AML-193 (cell line): ENCODE measurements at places on chromosomes 2 and 18.

GRCh38 chr2:217662984-217663602 is 339.7 kb downstream of the TNS1 start:
- DNase-seq, result no peak

- peak; percentile 8 for DNase-seq
These were observed 35.1 kb upstream of the CYRIA start for GRCh38 chr2:16700551-16701259.

GRCh38 chr2:127614731-127615130 is 31.2 kb upstream of the GPR17 start:
- DNase-seq, result no peak

GRCh38 chr2:183348492-183348891 is 224.2 kb downstream of the NUP35 start:
- DNase-seq, result no peak

DNA sequence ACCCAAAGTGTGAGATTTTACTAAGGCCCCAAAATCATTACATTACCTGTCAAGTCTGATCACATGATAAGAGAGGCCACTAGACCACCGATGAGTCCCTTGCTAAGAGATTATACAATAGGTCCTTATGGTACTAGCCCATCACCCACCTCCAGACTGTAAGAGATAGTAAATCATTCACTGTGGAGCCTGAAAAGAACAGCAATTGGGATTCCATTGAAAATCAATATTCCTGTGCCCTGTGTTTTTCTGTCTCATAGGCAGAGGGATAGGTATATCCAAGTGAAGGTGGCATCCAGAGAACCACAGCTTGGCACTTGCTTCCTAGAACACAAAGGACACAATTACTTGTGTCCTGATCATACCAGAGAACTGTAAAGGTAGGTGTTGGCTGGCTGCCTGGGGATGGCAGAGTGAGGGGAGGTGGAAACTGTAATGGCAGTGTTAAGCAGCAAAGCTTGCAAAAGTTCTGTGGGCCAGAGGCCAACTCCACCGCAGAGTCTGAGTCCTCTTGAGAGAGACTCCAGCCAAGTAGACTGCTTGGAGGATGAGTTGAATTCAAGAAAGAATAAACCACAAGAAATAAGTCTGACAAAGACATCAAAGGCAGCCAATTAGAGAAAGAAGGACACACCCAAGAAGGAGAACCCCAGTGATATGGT is 102.0 kb upstream of the PIEZO2 start:
- DNase-seq, result no peak

GRCh38 chr2:210620456-210620855 is 64.1 kb downstream of the CPS1 start:
- no peak for DNase-seq

GRCh38 chr2:240596491-240596931 is 10.0 kb downstream of the CAPN10 start:
- DNase-seq, result no peak

GRCh38 chr2:101089419-101089818 is 61.8 kb downstream of the TBC1D8 start:
- DNase-seq, result no peak

DNA sequence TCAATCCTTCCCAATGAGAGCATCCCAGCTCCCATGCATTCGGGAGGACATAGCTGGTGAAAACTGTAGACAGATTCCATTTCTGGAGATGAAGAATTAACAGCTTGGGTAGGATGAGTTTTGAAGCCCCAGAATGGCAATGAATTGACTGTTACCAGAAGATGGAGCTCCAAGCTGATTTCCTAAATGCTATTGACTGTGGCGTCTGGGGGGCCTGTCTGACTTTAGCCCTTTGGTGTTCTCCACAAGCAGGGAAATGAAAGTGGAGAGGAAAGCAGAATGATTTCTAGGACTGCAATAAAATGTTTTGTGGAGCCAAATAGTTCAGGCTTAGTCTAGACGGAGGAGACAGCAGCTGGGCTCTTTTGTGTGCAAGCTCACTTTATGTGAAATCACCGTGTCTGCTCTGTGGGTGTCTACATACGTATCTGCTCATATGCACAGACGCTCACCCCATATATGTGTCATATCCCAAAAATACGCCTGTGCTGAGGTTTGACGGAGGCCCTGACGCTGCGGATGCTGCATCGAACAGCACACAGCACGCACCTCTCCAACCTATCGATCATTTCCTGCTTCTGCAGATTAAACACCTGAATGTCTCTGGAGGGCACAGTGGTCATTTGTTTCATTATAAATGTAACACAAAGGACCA is 166.4 kb upstream of the PXDN start:
- no peak for DNase-seq

DNA sequence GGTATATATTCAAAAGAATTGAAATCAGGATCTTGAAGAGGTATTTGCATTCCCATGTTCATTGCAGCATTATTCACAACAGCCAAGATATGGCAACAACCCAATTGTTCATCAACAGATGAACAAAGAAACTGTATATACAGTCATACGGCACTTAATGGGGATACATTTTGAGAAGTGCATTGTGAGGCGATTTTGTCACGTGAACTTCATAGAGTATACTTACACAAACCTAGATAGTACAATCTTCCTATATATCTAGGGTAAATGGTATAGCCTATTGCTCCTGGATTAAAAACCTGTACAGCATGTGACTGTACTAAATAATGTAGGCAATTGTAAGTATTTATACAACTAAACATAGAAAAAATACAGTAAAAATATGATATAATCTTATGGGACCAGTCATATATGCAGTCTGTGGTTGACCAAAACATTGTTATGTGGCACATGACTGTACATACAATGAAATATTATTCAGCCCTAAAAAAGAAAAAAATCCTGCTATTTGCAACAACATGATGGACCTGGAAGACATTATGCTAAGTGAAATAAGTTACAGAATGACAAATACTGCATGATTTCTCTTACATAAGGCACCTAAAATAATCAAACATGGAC is 9.2 kb upstream of the BBS5 start:
- DNase-seq, result no peak

DNA sequence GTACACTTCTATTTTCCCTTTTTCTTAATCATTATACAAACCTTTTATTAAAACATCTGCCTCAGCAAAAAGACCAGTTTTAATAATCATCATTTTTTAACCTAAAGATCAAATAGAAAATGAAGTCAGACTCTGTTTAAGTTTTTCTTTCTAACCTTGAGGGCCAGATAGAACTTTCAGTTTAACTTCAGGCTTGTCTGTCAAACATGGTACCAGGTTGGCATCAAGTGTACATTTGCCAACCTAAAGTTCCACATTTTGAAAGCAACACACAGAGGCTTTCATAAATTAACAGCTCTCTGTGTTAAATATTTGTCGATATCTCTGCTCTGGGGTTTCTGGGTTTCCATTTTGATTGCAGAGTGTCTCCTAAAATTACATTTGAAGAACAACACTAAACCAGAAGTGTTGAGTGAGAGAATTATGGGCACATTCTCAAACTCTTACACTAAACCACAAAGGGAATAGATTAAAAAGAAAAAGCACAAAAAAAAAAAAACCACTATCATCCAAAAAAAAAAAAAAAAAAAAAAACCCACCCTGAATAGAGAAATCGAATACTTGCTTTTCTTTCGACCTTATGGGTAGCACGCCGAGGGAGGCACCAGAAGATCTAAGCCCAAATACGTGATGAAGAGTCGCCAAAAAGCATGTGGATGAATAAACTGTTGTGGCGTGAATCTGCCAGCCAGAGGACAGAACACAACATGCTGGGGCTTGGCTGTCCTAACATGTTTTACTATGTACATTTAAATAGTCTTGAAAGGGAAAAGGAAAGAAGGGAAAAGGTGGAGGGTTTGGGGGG is 166.2 kb downstream of the TCF4 start:
- no peak for DNase-seq

GRCh38 chr2:15773846-15774245 is 166.5 kb upstream of the MYCN start:
- DNase-seq, result no peak

- DNase-seq, result no peak
These were observed 5.1 kb downstream of the SP140 start for GRCh38 chr2:230230496-230231200.

DNA sequence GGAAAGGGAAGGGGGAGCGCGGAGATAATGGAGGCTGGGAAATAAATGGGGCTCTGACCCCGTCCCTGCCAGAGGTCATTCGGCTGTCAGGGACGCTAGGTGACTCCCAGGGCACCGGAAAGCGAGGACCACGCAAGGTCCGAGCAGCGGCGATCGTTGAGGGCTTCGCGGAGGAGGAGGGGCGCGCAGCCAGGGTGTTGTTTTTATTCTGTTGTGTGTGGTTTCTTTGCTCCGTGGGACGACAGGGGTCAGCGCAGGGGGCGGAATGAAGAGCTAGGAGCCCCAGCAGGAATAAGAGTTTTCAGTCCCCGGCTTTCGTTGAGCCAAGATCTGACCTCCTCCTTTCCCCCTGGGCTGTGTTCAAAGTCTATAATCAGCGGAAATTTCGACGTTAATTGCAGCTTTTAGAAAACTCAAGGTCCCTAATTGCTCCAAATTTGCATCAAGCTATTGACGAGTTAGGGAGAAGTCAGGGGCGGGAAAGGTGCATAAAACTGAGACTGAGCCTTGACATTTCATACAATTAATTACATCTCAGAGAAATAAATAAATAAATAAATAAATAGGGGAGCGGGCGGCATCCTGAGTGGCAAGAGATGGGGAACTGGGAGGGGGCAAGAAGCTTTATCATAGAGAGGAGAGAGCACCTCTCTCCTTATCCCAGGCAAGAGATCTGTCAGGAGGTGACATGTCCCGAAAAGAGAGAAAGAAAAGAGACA is 2.2 kb downstream of the GAD1 start:
- DNase-seq, result no peak

- DNase-seq, result no peak
These were observed 58.7 kb downstream of the DTNB start for GRCh38 chr2:25614711-25615110.

GRCh38 chr2:195456771-195457170 is 200.3 kb upstream of the SLC39A10 start:
- DNase-seq, result no peak

DNA sequence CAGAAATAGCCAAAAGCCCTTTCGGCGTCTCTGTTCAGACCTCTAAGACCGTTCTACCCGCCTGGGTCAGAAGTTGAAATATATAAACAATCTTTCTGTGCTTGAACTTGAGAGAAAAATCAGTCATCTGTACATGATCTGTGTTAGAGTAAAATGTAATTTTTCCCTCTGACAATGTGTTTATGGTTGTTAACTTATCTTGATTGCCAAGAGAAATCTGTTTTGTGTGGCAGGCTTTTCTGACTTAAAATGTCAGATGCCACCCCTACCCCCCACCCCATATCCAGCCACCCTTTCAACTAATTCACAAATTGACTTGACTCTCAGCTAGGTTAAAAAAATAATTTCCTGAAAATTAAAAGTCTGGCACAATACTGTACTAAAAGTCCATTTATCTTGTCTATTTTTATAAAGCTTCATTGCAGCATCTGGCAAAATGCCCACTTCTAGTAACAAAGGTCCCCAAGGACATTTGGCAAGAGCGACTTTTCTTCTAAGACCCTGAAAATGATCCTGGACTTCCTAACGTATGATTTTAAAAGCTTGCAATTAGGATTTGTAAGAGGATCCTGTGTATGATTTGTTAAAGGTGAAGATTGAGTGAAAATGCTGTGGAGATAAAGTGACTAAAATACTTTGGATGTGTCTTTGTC is 304.2 kb downstream of the EPHA4 start:
- DNase-seq, result no peak

DNA sequence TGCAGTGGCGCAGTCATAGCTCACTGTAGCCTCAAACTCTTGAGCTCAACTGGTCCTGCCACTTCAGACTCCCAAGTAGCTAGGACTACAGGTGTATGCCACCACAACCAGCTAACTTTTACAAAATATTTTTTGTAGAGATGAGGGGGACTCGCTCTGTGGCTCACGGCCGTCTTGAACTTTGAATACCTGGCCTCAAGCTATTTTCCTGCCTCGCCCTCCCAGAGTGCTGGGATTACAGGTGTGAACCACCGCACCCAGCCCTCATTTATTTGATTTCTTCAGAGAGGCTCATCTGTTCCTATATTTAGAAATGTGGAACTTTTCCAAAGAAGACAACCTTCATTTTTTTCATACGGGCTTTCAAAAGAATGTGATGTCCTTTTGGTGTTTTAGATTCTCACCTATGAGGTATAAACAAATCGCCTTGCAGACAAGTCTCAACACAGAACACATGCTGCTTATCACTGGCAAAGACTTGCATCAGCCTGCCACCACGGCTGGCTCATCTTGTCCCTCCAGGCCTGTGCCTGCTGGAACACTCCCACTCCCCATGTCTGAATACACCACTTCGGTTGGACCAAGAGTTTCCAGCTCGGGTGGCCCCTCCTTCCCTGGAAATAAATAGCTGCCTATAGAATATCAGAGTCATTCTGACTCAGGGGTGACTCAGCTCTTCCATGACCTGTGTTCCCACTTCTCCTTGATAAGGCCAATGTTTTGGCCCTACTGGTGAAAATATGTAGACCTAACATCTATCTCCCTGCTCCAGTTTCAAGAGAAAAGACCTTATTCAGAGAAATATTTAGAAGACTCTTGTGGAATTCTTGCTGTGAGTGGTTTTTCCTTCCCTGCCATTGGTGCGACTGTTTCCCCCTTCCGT is 202.6 kb downstream of the TGIF1 start:
- peak; percentile 88 for DNase-seq

GRCh38 chr2:86225581-86225980 is 26.3 kb downstream of the MRPL35 start:
- no peak for DNase-seq

GRCh38 chr2:20051532-20052228 is at the start of gene LAPTM4A:
LAPTM4A (minus strand) TSS chr2:20051628; CDS start chr2:20051520, 108 bp downstream.
- DNase-seq, result peak; percentile 94

GRCh38 chr2:218796691-218797090 is 14.7 kb downstream of the CYP27A1 start:
- no peak for DNase-seq

DNA sequence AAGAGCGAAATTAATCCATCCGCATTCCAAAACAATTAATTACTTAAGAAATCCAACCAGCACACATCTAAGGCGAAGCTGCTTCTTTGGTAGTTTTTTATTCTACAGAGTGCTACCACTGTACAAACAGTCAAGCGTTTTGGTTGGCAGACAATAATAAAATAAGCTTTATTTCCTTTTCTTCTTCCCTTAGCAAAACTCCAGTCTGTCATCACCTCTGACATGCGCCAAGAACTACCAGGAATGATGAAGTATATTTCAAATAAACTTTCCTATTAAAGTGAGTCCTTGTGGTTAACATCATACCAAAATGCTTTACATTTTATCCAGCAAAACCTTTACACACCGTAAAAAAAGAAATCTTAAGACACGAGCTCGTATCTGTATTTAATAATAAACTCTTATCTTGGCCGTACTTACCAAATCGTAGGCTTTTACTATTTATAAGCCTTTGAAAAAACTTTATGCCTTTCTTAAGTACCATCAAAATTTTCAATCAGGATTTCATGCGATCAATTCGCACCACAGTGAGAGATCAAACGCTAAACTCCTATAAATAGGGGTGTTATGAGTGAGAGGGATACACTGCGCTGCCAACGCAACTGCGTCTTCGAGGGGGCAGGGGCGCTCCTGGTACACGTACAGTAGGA is 1.3 kb downstream of the ATL2 start:
- no peak for DNase-seq

- DNase-seq, result no peak
These were observed 41.8 kb upstream of the FOSL2 start for GRCh38 chr2:28350791-28351285.
